Activated CD4-positive, alpha-beta T cell treated with anti-CD3 and anti-CD28 coated beads for 36 hours (primary cell): ENCODE measurements at places on chromosomes 7 and 10. TPM values are rescaled to one million over a fixed set of nuclear protein-coding genes. Genes with fewer than 3 reads are reported as not detected.

DNA sequence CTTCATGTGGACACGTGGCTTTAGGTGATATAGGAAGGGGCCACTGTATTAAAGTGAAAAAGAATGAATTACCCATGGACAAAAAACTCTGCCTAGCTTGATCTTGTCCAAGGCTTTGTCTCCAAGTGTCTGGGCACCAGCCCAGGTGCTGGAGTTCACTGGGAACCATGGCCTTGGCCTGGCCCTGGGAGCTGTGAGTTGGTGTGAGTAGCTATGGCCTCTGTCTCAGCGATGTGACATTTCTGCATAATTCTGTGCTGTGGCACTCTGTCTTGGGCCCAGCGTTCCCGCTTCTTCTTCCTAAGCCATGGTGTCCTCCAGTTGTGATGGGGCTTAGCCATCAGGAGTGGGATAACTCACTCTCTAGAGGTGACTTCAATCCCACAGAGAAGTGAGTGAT, 119.0 kb upstream of the PPP2R2D start:
- H3K4me3 ChIP-seq = no peak overlapping the region
- H3K27me3 ChIP-seq = no peaks in the 10 kb centered on the region
- H3K27ac ChIP-seq = no peak overlapping the region
- no peaks in the 10 kb centered on the region for H3K36me3 ChIP-seq
- no peak for DNase-seq

GRCh38 chr10:86113501-86113900, 253.1 kb downstream of the GRID1 start:
- no peaks in the 10 kb centered on the region for H3K36me3 ChIP-seq
- H3K27ac ChIP-seq = no peak overlapping the region
- H3K27me3 ChIP-seq = peaks cover under 1% of the 10 kb centered on the region

The MPP7 gene
- total RNA-seq = 10.9 TPM

DNA sequence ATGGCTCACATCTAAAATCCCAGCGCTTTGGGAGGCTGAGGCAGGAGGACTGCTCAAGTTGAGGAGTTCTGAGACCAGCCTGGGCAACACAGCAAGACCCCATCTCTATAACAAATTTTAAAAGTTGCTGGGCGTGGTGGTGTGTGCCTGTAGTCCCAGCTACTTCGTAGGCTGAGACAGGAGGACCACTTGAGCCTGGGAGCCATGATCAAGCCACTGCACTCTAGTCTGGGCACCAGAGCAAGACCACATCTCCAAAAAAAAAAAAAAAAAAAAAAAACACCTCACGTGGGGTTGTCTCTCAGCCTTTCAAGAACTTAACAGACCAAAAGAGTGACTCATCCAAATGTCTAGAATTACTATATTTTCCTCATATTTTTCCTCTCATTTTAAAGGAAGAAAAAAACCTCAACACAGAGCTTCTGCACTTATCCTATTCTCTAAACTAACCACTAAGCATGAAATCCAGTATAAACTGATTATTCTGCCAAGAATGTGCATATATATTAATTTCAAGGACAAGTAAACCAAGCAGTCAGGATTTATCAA, 46.3 kb downstream of the CUL2 start:
- H3K4me3 ChIP-seq = no peak overlapping the region
- H3K4me1 ChIP-seq = no peaks in the 10 kb centered on the region
- H3K27ac ChIP-seq = no peak overlapping the region
- H3K36me3 ChIP-seq = peaks cover 38% of the 10 kb centered on the region

The NACAD gene
- 0.14 TPM for total RNA-seq

The FOXI2 gene
- not detected for total RNA-seq

The HPS1 gene
- total RNA-seq = 53.2 TPM

DNA sequence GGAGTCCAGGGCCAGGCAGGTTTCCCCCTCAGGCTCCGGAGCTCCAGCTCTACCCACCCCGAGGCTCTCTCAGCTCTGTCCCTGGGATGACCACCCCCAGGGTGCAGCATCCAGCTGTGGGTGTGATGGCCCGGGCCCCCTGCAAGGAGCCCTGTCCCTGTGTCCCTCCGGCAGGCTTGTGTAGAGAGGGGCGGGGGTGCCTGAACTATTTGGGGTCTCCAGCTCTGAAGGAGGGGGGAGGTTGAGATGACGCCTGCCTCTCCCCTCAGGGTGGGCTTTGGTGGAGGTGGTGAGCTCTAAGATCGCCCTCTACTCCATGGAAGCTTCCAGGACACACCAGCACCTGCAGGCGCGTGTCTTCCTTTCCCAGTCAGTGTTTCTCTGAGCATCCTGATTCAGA, 39.4 kb downstream of the ADRA2A start:
- no peaks in the 10 kb centered on the region for H3K27me3 ChIP-seq
- H3K36me3 ChIP-seq = no peaks in the 10 kb centered on the region
- no peak overlapping the region for H3K27ac ChIP-seq
- DNase-seq = no peak

The IFIT1B gene
- total RNA-seq = not detected

The SPDYE11 gene
- total RNA-seq = not detected

DNA sequence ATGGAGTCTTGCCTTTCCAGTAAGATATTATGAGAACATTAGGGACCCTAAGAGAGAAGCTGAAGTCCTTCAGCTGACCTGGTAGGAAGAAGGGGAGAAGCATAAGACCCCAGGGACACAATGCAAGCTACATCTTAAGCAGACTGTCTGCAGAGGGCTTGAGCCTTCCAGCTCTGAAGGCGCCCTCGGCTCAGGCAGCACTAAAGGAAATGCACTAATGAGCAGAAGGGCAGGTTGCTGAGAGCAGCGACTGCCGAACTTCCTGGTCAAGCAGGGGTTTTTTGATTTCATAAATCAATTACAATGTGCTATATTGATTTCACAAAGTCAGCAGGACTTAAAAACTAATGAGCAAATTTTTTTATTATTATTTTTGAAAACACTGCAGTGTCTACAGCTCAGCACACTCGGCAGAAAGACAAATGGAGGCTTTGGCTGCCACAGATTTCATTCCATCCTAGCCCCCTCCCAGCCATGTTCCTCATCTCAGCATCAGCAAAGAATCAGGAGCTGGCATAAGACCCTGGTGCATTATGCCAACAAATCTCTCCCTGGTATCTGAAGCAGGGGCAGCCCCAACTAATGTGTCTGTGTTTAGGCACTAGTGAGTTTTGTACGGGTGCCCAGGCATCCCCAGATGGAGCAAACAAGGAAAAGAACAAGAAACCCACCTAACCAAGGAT, 57.1 kb downstream of the LRRTM3 start:
- H3K4me1 ChIP-seq = no peaks in the 10 kb centered on the region
- H3K27me3 ChIP-seq = peaks cover 2% of the 10 kb centered on the region
- no peaks in the 10 kb centered on the region for H3K36me3 ChIP-seq
- H3K4me3 ChIP-seq = no peak overlapping the region
- H3K27ac ChIP-seq = no peak overlapping the region

DNA sequence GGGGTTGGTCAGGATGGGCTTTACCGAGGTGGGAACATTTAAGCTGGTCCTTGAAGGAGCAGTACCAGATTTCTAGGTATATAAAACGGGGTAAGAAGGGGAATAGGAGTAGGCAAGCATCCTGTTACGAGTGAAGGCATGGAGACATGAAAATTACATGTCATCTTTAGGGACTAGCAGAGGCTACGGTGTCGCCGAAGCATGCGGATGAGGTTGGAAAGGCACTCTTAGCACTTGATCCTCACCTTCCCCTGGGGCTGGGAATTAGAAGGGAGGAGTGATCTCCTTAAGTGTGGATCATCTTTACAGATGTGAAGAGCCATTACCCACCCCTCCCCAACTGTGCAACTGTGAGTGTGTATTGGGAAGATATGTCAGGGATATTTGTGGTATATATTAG, 13.8 kb upstream of the ZRANB1 start:
- H3K27me3 ChIP-seq = no peaks in the 10 kb centered on the region
- peaks cover 23% of the 10 kb centered on the region for H3K36me3 ChIP-seq
- DNase-seq = no peak
- no peak overlapping the region for H3K27ac ChIP-seq

- peaks cover 14% of the 10 kb centered on the region for H3K27me3 ChIP-seq
- no peaks in the 10 kb centered on the region for H3K36me3 ChIP-seq
- no peak overlapping the region for H3K27ac ChIP-seq
- no peaks in the 10 kb centered on the region for H3K4me1 ChIP-seq
- no peak for DNase-seq
- H3K4me3 ChIP-seq = no peak overlapping the region
Observed at GRCh38 chr10:127874671-127875448, 17.9 kb downstream of the CLRN3 start.

DNA sequence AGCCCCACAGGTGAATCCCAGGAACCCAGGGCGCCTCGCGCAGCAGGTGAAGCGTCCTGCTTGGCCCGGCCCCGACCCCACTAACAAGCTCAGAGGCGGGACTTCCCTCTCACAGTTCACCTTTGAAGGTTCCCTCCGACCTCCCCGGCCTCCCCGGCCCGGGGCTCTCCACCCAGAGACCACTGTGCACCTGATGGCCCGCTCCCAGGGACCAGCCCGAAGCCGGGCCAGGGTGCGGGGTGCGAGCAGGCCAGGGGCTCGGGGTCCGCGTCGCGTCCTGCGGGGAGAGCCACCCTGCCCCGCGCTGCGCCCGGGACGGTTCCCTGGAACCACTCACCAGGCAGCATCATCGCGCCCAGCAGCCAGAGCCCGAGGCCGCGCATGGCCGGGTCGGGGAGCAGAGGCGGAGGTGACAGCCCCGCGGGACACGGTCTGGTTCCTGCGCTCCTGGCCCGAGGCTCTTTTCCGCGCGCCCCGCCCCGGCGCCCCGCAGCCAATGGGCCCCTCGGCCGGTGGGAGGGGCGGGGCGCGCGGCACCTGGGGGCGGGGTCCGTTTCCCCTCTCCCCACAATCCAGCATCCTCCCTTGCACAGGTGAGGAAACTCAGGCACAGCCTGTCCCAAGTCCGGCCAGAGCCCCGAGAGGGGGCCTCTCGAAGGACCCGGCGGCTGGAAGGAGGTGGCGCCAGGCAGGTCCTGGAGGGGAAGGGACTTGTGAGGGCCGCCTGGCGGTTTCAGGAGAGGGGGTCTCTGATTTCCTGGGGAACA, at the start of gene ADAM8:
TSS of gene ADAM8 (minus strand) at position 434 of the 767 bp plus-strand sequence. CDS start at position 383, 51 bp downstream.
- peak; percentile 86 for DNase-seq
- peak within 1 kb of the TSS; percentile 92 for H3K4me3 ChIP-seq
- peaks cover 19% of the 10 kb centered on the region for H3K4me1 ChIP-seq
- no peaks in the 10 kb centered on the region for H3K27me3 ChIP-seq

DNA sequence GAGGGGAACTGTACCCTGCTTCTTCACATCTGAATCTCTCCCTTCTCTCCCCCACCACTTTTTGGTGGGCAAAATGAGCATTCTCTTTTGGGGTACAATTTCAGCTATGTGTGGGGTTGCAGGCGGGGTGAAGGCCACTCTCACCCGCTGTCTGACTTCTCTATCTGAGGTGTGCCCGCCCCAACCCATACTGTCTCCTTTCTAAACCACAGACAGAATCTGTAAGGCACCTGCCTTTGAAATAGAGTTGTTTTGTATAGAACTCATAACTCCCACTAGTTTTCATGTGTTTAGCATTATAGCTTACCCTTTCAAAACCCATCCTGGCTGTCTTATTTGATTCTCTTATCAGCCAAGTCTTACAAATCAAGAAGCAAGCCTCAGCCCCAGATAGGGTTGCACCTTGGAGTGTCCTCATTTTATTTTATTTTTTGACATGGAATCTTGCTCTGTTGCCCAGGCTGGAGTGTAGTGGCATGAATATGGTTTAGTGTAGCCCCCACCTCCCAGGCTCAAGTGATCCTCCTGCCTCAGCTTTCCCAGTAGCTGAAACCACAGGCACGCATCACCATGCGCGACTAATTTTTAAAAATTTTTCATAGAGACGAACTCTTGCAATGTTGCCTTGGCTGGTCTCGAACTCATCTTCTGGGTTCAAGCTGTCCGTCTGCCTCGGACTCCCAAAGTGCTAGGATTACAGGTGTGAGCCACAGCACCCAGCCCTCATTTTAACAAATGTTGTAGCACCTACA, 11.9 kb downstream of the TSPAN14 start:
- H3K27ac ChIP-seq = peak overlapping the region; percentile 97
- H3K27me3 ChIP-seq = no peaks in the 10 kb centered on the region
- peak overlapping the region; percentile 64 for H3K4me3 ChIP-seq
- peak; percentile 65 for DNase-seq
- H3K36me3 ChIP-seq = peaks cover 23% of the 10 kb centered on the region
- peaks cover 98% of the 10 kb centered on the region for H3K4me1 ChIP-seq

The VWC2 gene
- total RNA-seq = not detected

- no peaks in the 10 kb centered on the region for H3K36me3 ChIP-seq
- H3K27me3 ChIP-seq = no peaks in the 10 kb centered on the region
- DNase-seq = no peak
- no peaks in the 10 kb centered on the region for H3K4me1 ChIP-seq
Observed at GRCh38 chr7:70376561-70377031, 755.3 kb upstream of the GALNT17 start.

The C10orf53 gene
- not detected for total RNA-seq
